Right lobe of liver (tissue), 6 donors: ENCODE measurements at places on chromosomes 12 and 14.

- H3K36me3 ChIP-seq = no peaks in the 10 kb centered on the region
- H3K4me1 ChIP-seq = peaks cover 12% of the 10 kb centered on the region
- H3K4me3 ChIP-seq = no peak overlapping the region
These were observed 39.2 kb downstream of the NFKBIA start for GRCh38 chr14:35365130-35366055.

DNA sequence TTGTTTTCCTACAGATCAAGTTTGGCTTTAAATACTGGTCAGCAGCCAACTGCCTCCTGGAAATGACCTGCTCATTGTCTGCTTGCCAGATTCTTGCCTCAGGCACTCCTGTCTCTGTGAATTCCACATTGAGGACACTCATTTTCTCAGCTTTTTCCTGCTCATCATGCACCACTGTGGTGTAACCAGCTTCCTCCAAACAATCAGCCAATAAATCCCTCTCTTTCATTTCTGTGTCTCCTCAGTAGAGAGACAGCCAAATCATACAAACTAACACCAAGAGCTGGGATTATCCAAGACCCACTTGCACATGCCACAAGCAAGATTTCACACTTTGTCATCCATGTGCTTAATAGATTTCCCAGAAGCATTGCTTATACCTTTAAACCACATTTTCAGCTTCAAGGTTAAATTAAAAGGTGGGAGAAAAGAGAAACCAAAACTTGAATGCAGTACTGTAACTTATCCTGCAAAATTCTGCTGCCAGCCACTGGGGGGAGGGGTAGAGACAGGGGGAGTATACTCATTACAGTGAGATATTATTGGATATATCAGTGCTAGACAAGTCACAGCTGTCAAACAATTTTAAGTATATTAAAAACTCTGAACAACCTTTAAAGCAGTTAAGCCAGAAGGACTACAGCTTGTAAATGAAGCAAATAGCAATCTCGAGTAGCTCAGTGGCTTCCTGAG, 105.0 kb downstream of the PPP2R5E start:
- H3K4me1 ChIP-seq = peaks cover 45% of the 10 kb centered on the region
- H3K36me3 ChIP-seq = no peaks in the 10 kb centered on the region
- H3K27me3 ChIP-seq = no peaks in the 10 kb centered on the region
- H3K27ac ChIP-seq = peak overlapping the region; percentile 73

DNA sequence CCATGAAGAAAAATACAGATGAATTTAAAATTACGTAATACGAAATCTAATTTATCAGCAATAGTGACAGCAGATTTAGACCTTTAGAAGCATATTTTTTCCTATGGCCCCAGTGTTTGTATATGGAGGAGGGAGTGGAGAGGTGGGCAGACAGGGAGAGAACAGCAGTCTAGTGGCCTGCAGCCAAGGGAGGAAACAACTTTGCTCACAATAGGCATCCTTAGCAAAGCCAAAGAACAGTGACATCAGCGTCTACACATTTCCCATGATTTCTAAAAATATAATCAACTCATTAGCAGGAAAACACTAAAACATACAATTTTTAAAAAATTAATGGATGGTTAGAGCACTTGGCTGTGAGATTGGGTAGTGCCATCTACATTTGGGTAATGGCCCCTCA, 622.6 kb upstream of the ATP2B1 start:
- H3K4me3 ChIP-seq = no peak overlapping the region
- no peaks in the 10 kb centered on the region for H3K4me1 ChIP-seq
- DNase-seq = no peak
- no peak overlapping the region for H3K27ac ChIP-seq
- no peaks in the 10 kb centered on the region for H3K27me3 ChIP-seq

DNA sequence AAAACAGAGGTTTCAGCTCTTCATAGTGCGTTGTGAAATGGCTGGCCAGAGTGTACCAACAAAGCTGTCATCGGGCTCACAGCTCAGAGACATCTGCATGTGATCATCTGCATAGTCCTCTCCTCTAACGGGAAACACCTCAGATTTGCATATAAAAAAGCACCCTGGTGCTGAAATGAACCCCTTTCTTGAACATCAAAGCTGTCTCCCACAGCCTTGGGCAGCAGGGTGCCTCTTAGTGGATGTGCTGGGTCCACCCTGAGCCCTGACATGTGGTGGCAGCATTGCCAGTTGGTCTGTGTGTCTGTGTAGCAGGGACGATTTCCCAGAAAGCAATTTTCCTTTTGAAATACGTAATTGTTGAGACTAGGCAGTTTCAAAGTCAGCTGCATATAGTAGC, 14.3 kb upstream of the PAPLN start:
- H3K36me3 ChIP-seq = no peaks in the 10 kb centered on the region
- DNase-seq = no peak

DNA sequence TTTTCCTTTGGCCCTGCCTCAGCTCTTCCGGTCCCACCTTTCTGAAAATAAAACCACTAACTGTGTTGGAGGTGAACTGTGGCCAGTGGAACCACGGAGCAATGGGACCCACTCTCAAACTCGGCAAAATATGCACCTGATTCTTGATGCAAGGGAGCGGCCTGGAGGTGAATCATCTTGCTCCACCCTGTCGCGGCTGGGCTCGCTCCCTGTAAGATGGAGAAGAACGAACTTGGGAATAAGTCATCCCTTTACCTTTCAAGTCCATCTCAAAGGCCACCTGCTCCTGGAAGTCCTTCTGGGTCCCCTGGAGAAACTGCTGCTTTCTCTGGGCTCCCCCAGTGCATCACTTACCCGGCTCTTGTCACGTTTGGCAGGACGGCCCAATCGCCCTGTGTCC, 309.9 kb downstream of the BCL11B start:
- H3K27ac ChIP-seq = no peak overlapping the region
- no peaks in the 10 kb centered on the region for H3K4me1 ChIP-seq
- DNase-seq = no peak
- H3K36me3 ChIP-seq = no peaks in the 10 kb centered on the region
- H3K4me3 ChIP-seq = no peak overlapping the region
- no peaks in the 10 kb centered on the region for H3K27me3 ChIP-seq

DNA sequence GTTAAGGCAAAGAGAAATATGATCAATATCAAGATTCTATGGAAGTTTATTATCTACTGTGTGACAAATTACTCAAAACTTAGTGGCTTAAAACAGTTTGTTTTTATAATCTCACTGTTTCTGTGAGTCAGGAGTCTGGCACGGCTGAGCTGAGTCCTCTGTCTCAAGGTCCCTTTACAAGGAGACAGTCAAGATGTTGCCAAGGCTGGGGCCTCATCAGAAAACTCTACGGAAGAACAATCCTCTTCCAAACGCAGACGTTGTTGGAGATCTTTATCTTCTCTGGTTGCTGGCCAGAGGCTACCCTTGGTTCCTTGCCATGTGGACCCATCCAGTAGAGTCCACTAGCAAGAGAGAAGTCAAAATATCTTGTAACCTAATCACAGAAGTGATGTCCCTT, 100.6 kb upstream of the CCND2 start:
- H3K4me1 ChIP-seq = no peaks in the 10 kb centered on the region
- H3K36me3 ChIP-seq = no peaks in the 10 kb centered on the region
- no peak overlapping the region for H3K27ac ChIP-seq
- H3K27me3 ChIP-seq = no peaks in the 10 kb centered on the region
- H3K4me3 ChIP-seq = no peak overlapping the region
- DNase-seq = no peak
